Activated CD4-positive, alpha-beta T cell treated with anti-CD3 and anti-CD28 coated beads, Interleukin-2, amount 10 ng/mL, durations not matched to agents 7 days and 5 days (primary cell): ENCODE measurements at places on chromosomes 2 and 18. TPM values are rescaled to one million over a fixed set of nuclear protein-coding genes. Genes with fewer than 3 reads are reported as not detected.

The ELOA2 gene
- not detected for total RNA-seq

The UGT1A10 gene
- not detected for total RNA-seq

The FSIP2 gene
- total RNA-seq, result 0.17 TPM

The TMBIM1 gene
- 99.3 TPM for total RNA-seq

The TLK1 gene
- total RNA-seq, result 92.5 TPM

The EVX2 gene
- not detected for total RNA-seq

The UGT1A4 gene
- total RNA-seq, result not detected

The CDKL4 gene
- total RNA-seq, result 0.50 TPM

The NYAP2 gene
- total RNA-seq, result not detected

The SERPINB12 gene
- total RNA-seq, result not detected

The NT5C1B gene
- not detected for total RNA-seq

The IL1F10 gene
- not detected for total RNA-seq
